ENCODE measurements at places on chromosomes 12 and 14.

- DNase-seq = no peak
Observed at GRCh38 chr12:57764662-57765002, 2.2 kb downstream of the CYP27B1 start.

DNA sequence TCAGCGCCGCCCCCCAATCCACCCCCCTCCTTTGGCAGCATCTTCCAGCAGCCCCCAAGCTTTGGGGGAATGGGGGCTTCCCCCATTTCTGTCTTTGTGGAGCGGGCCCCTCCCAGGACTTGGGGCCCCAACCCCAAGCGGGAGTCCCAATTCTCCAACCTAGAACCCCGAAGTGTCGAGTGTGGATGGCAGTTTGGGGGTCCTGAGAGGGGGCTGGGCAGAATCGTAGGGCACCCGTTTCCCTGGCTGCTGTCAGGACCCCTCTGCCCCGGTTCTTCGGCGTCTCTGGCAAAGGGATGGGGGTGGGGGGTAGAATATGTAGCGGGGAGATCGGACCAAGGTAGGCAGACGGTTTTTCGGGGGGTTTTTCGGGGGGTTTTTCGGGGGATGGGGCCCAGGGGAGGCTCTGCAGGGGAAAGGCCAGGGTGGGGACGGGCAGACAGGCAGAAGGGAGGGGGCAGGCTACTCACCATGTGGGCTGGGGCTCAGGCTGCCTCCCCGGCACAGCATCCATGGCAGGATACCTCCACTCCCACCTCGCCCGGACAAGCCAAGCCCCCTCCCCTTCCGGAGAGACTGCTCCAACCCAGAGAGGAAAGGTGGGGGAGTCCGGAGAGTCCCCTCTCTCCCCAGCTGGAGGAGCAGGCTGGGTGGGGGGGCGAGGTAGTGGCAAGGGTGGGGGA is 739 bp downstream of the JPH4 start:
- DNase-seq = no peak

DNA sequence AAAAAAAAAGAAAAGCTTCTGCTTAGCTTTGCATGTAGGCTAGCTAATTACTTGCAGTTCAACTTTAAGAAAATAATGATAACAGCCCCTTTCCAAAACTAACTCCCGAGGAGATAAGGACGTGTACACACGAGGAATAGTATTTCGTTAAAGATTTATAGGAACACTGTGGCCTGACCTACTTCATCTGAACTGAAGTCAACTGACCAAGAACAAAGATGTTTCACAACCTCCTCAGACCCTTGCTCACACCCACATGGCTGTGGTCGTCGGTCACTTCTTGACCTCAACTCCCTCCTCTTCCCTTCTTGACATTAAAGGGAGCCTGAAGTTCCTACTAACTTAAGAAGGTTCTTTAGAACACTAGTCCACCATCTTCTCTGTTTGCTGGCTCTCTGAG is 25.3 kb upstream of the FAM181A start:
- DNase-seq = no peak

DNA sequence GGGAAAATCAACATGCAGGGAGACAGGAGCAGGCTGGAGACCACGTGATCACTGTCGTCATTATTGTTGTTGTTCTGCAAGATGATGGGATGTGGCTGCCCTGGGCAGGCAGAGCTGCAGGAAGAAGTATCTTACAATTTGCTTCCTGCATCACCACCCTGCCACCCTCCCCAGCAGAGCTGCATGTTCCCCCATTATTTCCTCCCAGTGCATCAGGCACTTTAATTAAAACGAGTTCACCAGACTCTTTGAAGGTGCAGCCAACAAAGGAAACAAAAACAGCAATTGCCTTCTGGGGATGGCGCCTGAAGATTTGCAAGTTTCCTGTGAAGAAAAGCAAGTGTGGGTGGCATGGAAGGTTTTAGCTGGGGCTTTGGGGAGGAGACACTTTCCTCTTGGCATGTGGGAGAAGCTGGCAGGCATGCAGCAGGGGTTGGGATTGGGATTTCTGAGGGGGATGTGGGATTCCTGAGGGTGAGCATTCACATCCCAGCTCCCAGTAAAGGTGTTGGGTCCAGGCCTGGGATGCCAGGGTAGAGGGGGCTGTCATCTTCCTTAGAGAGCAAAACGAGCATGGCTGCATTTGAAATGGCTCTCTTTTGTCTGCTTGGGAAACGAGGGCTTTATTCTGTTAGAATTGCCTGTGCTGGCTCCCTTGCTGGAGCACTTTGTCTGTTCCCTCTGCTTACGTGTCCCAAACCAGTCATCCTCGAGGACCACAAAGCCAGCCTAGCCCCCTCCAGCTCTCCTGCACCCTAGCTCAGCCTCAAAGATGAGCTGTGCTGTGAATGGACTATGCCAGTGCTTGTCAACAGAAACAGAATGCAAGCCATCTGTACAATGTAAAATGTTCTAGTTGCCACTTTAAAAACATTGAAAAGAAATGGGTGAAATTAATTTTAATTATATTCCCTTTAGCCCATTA is 11.5 kb upstream of the C14orf132 start:
- DNase-seq = no peak

DNA sequence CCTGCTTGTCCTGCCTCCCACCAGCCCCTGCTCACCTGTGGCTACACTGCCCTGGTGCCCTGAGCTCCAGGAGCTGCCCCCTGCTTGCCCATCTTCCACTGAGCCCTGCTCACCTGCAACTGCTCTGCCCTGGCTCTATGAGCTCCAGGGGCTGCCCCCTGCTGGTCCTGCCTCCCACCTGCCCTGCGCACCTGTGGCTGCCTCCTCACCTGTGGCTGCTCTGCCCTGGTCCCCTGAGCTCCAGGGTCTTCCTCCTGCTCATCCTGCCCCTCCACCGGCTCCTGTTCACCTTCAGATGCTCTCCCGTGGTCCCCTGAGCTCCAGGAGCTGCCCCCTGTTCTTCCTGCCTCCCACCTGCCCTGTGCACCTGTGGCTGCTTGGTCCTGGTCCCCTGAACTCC is 247.6 kb downstream of the TMEM121 start:
- no peak for DNase-seq

DNA sequence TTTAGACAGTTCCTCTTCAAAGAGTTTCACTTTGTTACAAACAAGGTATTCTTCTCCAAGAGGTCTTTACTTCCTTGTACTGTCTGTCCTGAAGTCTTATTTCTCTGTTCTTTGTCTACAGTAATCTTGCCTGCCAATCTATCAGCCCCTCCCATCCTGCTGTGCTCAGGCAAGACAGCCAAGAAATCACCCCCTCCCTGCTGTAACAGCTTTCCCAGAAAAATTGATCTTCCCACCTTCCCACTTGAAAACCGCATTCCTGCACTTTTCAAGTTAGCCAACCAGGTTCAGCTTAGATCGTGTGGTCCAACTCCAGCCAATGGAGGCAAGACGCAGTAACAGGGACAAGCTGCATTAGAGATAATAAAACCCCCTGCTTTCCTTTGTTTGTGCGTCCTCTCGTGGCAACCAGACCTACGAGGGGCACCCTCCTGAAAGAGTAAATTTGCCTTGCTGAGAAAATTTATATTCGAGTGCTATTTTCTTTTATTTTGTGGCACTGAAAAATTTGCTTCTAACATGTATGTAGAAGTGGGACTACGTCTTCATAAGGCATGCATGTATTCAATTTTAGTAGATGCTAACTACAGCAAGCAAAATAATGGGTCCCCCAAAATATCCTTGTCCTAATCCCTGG is 46.5 kb upstream of the ESR2 start:
- DNase-seq = no peak

DNA sequence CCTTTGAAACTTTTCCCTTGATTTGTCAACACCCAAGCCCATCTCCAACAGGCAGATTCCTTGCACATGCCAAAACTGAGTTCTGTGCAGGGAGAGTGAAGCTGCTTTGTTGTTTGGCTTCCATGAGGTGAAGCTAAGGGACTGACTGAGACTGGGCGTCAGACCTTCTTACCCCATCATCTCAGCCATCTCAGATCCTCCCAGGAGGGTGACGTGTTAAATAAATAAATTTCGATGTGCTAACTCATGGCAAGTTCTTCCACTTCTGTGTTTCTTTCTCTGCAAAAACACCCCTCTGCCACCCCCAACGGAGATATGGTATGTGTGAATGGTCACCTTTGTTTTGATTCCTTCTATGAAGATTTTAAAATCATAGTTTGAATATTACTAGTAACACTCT is 17.8 kb downstream of the UTP20 start:
- DNase-seq = no peak

DNA sequence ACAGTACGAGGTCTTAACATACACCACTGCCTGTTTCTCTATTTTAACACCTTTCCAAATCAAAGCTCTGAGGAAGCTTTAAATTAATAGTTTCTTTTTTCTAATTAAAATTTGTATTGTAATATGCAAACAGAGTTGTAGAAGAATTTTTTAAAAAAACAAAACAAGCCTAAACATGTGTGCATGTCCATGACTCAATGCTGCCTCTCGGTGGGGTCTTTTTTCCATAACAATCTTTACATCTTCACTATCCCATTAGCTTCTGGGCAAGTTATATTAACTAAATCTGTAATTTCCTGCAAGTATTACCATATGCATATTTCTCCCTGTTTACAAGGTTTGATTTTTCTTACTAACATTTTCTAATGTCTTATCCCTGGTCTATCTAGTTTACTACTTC is 143.9 kb upstream of the NAV3 start:
- no peak for DNase-seq

DNA sequence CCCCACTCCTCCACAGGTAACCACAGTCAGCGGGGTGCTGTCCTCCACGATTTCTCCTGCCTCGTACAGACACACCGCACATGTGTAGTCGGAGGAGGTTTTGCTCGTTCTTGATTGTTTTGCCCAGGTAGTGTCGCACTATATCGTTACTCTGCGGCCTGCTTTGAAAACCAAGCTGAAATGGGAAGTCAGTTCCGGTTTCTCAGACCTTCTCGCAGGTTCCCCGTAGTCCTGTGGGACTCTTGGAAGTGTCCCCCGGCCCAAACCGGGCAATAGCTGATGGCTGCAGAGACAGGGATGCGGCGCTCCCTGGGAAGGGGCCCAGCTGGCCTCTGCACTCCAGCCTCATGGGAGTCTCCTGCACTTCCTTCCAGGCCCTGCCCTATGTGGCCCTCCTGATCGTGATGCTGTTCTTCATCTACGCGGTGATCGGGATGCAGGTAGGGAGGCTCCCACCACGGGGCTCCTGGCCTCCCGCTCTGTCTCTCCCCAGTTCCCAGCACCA is 141.3 kb upstream of the FKBP4 start:
- no peak for DNase-seq

DNA sequence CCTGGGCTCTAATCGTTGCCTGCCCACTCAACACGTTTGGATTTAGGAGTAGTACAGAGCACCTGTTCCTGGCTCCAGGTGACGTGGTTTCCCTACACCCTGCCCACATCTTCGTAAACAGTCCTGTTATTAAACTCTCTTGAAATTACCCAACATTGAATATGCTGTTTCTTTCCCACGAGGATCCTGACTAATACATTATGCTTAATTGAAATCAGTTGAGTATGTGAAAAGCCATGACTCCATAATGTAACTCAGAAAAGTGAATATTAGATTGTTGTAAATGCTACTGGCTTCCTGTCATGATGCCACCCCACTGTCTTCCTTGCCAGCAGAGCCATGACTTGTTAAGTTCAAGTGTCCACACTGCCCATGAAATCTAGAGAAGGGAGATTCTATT is 21.6 kb downstream of the AK7 start:
- no peak for DNase-seq

DNA sequence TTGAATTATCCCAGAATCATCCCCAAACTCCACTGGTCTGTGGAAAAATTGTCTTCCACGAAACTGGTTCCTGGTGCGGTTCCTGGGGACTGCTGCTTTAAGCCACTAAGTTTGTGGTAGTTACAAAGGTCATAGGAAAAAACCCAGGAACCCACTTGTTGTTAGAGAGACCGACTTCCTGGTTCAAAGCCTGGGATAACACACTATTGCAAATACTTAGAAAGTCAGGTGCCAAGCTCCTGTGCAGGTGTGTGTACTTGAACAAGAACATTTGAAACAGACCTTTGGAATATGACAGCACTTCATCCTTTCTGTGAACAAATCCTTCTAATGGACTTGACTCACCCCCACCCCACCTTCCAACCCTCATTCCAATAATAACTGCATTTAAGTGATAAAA is 519.6 kb downstream of the GLT1D1 start:
- no peak for DNase-seq

- DNase-seq = no peak
Observed at GRCh38 chr14:34437729-34438080, 24.3 kb downstream of the SPTSSA start.

DNA sequence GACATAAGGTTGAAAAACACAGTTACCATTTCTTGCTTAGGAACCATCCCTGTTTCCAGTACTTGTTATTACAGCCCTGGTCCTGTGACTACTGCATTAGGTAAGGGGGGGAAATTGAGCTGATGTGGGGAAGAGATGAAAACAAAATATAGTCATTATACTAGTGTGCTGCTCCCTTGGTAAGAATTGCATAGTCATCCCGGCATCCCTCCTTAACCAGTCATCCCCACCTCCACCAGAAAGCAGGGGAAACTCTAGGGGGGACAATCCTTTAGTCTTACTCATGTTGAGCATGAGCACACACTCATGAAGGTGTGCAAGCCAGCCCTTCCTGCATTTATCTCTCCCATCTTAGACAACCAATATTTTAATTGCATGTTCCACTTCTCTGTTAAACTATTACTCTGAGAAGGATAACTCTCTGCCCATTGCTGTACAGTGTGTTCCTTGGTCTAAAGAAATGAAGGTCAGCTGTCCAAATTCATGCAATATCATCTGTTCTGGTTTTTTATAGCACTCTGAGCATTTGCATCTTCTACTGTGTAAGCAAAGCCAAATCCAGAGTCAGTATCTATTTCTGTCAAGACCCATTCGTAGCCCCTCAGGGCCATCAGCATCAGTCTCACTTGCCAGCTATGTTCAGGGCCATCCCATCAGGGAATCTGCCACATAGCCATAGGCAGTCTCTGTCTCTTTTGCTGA is 46.8 kb downstream of the TMEM30B start:
- no peak for DNase-seq

DNA sequence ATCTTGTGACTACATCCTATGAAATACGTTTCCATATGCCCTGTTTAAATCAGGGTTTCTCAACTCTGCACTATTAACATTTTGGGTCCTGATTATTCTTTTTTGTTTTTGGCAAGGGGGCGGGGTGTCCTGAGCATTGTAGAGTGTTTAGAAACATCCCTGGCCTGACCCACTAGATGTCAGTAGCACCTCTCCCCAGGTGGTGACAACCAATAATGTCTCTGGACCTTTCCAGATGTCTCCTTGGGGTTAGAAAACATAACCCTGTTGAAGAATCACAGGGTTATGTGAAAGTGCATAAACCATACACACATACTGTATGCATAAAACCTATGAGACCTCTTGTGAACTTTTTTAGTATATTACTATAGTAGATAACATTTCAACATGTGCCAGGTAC is 1.4 kb downstream of the ACAD10 start:
- DNase-seq = no peak

- no peak for DNase-seq
Observed at GRCh38 chr14:101151226-101151926, 247.9 kb upstream of the RTL1 start.

GRCh38 chr12:50625029-50625925 is 120.5 kb downstream of the DIP2B start:
- no peak for DNase-seq

DNA sequence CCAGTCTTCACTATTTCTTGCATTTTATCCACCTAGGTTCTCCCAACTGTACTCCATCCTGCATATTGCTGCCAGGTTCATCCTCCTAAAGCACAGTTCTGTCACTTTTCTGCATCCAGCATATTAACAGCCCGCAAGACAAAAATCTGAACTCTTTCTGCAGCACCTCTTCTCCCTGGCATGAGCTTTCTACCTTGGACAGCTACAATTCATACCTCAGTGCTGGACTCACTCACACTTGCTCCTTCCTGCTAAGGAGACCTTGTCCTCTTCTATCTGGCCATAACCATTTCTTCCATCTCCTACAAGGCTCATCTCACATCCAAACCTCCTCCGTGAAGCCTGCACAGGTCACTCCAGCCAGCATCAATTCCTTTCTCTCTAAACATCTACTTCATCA is 170.1 kb upstream of the GRIP1 start:
- no peak for DNase-seq
